ENCODE measurements at places on chromosomes 6 and 20.

GRCh38 chr20:23018941-23019340, 16.2 kb upstream of the SSTR4 start:
- no peak for DNase-seq

DNA sequence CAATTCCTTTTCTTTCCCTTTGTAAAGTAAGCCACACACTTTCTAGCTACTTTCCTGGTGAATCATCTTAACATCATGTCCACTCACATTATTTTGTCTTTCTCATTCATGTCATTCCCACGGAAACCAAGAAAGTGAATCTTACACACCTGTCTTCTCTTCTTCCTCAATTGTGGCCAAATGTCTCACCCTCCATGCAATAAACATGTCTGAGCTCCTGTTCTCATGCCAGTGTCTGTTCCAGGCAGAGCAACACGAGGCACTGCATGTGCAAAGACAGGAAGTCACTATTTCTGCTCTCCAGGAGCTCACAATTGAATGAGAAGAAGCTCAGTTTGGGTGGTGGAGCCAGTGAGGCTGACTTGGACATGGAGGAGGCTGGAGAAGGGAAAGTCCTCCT, 29.0 kb upstream of the TMEM244 start:
- DNase-seq: no peak

GRCh38 chr20:44026647-44027342, 112.1 kb downstream of the TOX2 start:
- peak; percentile 64 for DNase-seq

DNA sequence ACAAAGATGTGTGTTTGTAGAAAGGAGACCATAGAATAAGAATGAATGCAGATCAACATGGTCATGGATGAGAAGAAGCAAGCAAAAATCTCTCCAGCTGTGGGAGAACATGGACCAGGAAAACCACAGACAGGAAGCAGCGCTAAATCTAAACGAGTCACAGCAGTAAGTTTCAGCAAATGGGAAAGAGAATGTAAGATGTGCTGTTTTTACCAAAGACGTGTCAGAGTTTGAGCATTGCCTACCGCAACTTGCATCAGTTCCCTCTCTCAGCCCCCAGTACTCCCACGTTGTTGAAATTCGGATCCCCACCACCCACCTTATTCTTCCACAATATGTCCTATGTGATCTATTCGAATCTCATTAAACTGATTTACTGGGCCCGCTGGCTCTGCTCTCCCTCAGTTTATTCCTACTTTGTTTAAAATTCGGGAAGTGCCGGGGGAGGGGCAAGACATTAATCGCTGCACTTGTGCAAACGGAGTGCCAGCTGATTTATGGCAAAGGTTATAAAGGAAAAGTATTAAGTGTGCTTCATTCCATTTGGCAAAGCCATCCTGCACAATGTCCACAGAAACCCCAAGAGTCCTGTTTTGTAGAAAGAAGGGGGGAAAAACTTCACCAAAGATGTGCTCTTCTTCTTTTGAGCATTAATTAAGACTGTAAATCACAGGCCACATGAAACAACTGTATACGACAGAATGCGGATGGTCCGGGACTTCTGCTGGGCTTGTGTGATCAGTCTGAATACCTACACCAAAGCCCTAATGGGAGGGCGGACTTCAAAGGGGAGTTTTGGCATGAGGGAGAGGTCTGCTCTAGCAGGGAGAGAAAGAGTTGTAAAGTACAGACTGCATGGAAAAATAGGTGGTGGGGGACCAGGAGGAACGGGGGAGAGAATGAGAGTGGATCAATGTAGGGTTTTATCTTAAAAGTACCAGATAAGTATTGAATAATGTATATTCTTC, 59.1 kb upstream of the PRDM1 start:
- DNase-seq: peak; percentile 40

DNA sequence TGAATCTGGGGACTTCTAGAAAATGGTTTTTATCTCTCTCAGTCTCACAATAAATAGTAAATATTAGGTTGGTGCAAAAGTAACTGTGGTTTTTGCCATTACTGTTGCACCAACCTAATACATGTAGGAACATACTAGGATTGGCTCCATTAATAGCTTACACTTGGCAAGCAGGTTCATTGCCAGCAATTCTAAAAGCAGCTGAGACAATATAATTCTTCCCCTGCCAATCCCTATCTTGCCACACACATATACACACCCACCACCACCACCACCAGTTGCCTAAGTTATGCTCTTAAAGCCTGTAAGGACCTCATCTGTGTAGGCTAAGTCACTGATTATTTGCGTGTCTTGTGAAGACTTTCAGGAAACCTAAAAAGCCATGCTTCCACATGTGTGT, 145.1 kb downstream of the KIF16B start:
- DNase-seq: no peak

DNA sequence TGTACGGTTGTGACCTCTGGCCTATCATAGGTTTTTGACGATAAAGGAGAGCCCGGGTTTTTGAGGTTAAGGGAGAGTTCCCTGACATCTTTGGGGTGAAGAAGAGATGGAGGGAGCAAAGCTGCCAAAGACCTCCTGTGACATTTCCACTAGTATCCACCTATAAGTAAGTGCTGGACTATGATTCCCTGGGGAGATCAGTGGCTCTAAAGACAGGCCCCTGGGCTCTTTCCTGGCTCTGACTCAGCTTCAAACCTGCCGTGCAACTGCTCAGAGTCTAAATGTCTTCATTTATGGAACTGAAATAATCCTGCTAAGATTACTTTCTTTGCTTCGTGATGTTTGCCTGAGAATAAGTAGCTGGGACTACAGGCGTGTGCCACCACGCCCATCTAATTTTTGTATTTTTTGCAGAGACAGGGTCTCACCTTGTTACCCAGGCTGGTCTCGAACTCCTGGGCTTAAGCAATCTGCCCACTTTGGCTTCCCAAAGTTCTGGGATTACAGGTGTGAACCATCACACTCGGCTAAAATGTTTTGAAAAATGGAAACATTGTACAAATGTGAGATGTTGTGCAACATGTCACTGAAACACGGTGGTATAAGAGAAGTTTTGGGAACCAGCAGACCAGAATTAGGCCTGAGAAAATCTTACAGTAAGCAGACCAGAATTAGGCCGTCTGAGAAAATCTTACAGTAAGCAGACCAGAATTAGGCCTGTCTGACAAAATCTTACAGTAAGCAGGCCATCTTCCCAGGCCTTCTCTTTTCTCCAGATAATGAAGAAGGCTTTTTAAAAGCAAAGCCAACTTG, 1.1 kb upstream of the PAQR8 start:
- DNase-seq: no peak

- no peak for DNase-seq
Measured at GRCh38 chr20:62183426-62184142, 756 bp downstream of the MTG2 start.

DNA sequence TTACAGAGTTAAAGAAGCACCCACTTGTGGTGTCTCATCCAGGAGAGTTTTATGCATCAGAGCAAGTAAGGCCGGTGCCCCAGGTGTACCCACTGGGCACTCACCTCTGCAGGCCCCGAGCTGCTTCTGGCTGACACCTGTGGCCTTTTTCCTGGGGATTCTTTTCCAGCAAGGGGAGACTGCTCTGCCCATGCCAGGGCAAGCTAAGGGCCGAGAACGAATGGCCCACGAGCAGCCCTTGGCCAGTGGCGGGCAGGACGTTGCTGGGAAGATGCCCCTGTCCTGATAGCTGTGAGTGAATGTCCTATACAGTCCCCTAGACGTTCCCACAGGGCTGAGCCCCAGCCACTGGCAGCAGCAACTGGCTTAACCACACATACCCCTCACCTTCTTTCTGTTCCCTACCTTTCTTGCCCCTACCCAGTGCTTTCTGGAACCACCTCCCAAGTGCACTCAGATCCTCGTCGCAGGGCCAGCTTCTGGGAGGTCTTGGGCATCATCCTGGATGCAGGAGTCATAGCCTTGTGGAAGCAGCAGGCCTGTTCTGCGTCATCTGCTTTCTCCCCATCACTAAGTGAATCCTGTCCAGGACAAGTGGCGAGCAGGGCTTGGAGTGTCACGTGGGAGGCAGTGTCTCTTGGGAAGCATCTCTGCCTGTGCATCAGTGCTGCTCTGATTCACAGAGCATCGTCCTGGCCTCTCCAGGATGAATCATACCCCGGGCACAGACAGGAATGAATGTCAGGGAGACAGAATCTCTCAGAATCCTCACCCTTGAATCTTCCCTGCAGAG, 32.5 kb downstream of the SYNDIG1 start:
- peak; percentile 76 for DNase-seq

- no peak for DNase-seq
Measured at GRCh38 chr20:38143238-38143645, 21.8 kb downstream of the TGM2 start.

GRCh38 chr6:78835817-78836216, 31.5 kb upstream of the IRAK1BP1 start:
- no peak for DNase-seq

GRCh38 chr6:33432546-33432945, 12.7 kb downstream of the SYNGAP1 start:
- DNase-seq: no peak

Measured in fibroblast of skin of left biceps (primary cell).